ENCODE measurements at places on chromosomes 11 and 22.

DNA sequence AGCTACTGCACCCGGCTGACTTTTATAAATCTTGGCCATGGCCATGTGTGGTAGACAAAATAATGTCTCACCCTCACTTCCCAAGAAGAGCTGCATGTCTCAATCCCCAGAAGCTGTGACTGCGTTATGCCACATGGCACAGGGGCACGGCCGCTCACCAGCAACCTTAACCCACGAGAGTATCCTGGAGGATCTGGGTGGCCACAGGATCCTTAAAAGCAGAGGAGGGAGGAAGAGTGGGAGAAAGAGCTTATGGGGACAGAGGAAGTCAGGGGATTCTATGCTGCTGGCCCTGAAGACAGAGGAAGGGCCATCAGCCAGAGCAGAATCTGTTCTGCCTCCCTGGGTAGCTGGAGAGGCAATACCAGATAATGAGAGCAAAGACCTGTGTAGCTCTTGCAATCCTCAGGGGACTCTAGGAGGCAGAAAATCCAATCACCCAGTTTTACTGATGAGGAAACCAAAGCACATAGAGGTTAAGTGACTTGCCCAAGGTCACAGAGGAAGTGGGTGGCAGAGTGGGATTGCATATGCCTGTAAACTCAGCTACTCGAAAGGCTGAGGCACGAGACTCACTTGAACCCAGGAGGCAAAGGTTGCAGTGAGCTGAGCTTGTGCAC is 55.3 kb downstream of the CELSR1 start:
- DNase-seq: no peak

DNA sequence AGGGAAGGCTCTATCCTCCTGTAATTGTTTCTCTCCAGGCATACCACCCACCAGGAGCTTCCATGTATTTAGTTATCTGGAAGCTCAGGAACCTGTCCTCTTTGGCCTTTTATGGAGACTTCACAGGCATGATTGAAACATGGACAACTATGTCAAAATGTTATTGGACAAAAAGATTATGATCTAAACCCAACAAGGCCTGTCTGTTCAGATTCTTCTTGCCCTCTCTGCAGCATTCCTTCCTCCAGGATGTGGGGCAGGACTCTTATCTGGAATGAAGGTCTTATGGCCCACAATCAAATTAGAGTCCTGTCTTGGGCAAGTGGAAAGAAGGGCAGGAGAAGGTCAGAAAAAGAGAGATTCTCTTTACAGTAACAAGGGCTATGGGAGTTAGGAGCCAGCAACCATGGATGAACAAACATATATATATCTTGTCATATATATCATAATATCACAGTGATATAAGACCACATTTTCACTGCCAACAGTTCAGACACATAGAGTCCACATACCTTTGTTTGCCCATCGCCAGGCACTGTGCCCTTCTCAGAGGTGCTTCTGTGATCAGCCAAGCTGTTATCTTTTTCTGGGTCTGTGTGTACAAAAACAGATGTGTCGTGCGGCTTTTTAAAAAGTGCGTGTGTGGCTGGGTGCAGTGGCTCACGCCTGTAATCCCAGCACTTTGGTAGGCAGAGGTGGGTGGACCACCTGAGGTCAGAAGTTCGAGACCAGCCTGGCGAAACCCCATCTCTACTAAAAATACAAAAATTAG is 42.5 kb upstream of the SUSD2 start:
- no peak for DNase-seq

- no peak for DNase-seq
Observed at GRCh38 chr11:83078269-83078668, 6.6 kb upstream of the RAB30 start.

GRCh38 chr11:68658661-68659060 is 25.7 kb upstream of the GAL start:
- no peak for DNase-seq

DNA sequence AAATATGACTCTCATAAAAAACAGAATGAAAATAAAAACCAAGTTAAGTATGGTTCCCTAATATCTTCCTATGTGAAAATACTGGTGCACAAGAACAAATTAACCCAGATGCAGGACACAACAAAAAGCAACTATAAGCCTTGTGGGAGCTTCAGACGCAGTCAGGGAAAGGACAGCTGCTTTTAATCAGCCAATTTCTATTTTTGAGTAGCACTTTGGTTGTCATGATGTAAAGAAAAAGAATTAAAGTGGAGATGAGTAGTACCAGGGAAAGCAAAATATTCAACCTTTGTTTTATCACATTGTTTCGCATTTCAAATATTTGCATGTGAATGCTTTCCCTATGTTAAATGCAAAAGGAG is 339.9 kb downstream of the SOX6 start:
- no peak for DNase-seq

DNA sequence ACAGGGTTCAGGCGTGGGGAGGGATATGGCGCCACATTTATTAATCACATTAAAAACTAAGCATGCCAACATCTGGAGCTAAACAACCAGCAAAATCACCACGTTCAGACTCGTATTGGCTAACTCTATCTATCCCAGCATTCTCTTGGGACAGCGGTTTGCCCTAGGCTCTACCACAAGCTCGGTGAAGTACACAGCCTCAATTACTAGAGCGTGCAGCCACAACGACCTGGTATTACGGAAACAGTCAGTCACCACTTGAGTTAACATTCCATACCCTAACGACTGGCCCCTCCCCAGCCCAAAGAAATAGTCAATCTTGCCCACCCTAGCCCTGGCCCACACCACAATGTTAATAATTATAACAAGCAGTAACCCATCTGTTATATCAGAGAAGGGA is 32.1 kb downstream of the APOL5 start:
- DNase-seq: no peak

GRCh38 chr22:45537734-45538181 is 35.1 kb downstream of the FBLN1 start:
- no peak for DNase-seq

GRCh38 chr11:46671958-46672315 is 28.5 kb downstream of the ARHGAP1 start:
- no peak for DNase-seq

DNA sequence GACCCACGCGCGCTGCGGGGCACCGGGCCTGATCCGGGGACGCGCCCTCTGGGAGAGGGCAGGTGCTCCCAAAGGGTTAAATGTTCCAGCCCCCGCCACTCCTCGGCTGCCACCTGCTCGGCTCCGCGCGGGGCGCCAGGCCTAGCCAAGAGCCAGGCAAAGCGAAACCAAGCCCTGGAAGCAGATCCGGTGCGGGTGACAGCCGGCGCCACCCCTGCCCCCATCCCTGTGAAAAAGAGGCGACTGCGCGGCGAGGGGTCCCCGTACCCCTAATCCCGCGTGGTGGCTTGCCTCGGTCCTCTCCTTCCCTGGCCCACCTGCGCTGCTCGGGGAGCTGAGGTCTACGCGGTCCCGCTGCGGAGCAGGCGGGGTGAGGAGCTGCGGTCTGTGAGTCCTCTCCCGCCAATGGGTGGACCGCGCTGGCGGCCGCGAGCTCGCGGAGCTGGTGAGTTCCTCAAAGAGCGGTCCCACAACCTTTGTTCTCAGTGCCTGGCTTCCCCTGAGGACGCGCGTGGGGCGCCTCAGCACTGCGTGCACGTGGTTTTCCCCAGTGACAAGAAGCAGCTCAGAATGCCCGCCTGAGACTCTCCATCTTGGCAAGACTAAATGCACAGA is at the start of gene ME3:
Gene ME3, minus strand, starts transcription at position 610 of the 615 bp plus-strand sequence.
- no peak for DNase-seq

DNA sequence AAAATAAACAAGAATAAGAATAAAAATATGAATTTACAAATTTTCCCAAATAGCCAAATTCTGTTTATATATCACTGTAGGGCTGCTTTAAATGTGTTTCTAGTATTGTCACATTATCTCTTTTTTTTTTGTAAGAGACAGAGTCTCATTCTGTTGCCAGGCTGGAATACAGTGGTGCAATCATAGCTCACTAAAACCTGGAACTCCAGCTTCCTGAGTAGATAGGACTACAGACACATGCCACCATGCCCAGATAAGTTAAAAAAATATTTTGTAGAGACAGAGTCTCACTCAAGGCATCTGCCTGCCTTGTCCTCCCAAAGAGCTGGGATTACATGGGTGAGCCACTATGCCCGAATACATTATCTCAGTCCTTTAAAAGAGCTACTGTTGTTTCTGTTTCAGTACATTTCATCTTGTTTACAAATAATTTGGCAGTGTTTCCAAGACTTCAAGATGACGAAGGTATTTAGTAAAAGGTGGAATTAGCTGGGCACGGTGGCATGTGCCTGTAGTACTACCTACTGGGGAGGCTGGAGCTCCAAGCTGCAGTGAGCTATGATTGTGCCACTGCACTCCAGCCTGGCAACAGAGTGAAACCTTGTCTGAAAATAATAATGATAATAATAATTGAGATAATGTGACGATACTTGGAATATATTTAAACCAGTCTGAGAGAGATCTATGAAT is 6.0 kb downstream of the FOLH1 start:
- DNase-seq: no peak

Measured in HS-27A (cell line).